ENCODE measurements at places on chromosomes 16 and 17.
A peak's percentile ranks its signal among the peaks of the same experiment; 100 is the strongest.

DNA sequence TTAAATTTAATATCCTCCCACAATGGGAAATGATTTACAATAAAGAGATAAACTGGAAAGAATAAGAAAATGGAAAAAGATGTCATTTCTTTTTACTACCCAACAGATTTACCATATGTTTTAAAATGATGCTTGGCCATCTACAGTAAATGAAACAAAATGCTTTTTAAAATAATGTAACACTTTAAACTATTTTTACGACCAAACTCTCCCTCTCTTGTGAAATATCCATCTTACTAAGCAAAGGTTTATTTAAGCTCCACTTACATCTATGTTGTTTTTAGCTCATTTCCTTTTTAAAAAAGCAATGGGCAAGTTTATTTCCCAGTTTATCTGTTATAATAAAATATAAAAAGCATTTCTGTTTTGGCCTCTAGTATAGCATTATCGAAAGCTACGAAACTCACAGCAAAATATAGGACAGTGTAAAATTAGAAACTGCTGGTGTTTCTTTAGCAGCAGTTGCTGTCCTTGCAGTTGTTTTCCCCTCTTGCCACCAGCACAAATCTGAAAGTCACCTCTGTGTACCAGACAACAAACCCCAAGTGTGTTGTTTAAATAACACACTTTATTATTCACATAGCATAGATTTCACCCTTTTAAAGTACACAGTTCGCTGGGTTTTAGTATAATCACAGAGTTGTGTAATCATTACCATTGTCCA is 195.1 kb downstream of the CDRT15L2 start:
- no peak for DNase-seq

- no peak for DNase-seq
Measured at GRCh38 chr17:6557040-6557438, 684 bp upstream of the PITPNM3 start.

- no peak for DNase-seq
Measured at GRCh38 chr16:3175157-3176093, 12.6 kb upstream of the OR1F1 start.

- no peak for DNase-seq
Measured at GRCh38 chr16:76970745-76971099, 220.3 kb upstream of the MON1B start.

DNA sequence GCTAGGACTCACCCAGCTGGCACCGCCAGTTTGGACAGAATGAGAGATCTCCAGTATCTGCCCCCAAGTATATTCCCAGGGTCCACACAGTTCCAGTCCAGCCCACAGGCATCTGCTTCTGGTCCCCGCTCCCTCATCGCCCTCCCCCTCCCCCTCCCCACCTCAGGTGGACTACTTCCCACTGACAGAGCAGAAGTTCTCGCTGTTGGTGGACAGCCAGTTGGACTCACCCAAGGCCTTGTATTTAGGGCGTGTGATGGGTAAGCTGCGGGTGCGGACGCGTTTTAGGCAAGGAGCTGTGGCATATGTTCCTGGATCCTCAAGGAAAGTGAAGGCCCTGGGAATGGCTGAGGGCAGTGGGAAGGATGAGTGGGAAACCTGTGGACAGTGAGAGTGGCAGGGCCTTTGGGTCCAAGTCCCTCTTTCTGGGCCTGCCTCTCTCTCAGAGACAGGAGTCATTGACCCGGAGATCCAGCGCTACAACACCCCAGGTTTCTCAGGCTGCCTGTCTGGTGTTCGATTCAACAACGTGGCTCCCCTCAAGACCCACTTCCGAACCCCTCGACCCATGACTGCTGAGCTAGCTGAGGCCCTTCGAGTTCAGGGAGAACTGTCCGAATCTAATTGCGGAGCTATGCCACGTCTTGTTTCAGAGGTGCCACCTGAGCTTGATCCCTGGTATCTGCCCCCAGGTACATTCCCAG is 14.9 kb downstream of the CNTNAP1 start:
- peak; percentile 2 for DNase-seq

- no peak for DNase-seq
Measured at GRCh38 chr16:50340578-50340977, 28.2 kb downstream of the BRD7 start.
